Right atrium auricular region (tissue), 2 donors: ENCODE measurements at places on chromosomes 7 and 10.
A peak's percentile ranks its signal among the peaks of the same experiment; 100 is the strongest.

- no peak for DNase-seq
Observed at GRCh38 chr10:44178856-44179255, 206.0 kb downstream of the CXCL12 start.

GRCh38 chr10:99013885-99014284 is 221.8 kb downstream of the HPSE2 start:
- no peak for DNase-seq

- DNase-seq: no peak
Observed at GRCh38 chr10:132707776-132708171, 78.2 kb downstream of the NKX6-2 start.

GRCh38 chr7:131802195-131802864 is 245.9 kb upstream of the PODXL start:
- DNase-seq: no peak

DNA sequence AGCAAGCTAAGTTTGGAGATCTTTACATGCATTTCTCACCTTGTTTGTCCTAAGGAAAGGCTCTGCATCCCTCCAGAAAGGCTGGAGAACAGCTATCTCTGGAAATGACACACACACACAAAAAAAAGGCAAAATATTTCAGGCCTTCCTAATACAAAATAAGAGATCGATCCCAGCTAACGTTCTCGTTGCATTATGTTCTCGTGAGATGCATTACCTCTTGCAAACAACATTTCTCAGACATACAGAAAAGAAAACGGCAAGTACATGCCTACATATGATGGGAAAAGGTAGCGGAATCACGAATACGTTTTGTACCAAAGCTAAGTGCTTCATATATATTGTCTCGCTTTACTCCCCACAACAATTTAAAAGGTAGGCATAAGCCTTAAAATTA is 488 bp downstream of the MTERF1 start:
- no peak for DNase-seq

- peak; percentile 34 for DNase-seq
Observed at GRCh38 chr10:97974526-97975525, 55.6 kb downstream of the CRTAC1 start.

DNA sequence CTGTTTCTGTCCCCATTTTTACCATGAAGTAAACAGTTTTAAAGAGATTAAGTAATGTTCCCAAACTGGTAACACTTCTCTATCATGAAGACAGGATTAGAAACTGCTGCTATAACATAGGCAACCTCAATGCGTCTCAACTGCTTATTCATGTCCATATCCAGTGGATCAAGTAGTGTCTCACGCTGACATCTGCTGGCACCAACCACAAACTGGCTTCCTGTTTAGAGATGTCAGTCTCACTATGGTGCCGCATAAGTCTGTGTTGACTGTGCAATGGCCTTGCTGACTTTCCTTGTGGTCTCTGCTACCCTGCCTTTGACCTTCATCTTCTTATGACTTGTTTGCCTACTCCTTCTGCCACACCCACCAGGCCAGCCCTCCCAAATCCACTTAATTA is 369.6 kb upstream of the DPP6 start:
- DNase-seq: no peak

DNA sequence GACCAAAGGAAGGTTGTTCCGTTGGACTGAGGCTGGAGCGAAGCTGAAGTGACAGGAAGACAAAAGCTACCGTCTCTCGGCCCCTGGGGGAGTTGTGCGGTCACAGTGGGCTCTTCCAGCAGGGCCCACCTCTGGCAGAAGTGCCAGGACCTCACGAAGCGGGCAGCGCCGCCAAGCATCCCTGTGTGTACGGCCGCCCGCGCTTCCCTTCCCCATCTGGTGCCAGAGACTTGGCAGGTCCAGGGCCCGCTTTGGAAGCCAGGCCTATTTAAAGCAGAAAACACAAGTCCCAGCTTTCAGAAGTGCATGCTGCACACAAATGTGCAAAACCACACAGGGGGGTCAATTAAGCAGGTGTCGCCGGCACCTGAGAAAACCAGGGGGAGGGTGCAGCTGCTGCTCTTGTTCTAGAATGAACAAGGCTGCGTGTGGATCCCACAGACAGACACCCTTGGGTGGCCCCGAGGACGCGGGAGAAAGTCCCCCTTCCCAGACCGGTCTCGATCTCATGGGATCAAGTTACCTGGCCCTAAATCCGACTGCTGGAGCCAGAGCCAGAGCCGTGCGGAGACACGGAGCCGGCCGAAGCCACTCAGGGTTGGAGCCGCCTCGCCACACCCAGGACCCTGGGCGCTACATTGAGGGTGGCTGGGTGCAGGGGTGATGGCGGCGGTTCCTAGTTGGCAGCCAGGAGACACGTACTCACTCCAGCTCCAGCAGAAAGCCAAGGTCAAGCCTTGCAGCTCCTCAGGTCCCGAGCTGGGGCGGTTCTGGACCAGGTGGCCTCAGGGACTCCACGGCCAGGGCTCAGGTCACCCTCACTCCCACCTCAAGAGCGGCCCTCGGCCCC is 51.8 kb upstream of the PPP2R2D start:
- no peak for DNase-seq

- DNase-seq: no peak
Observed at GRCh38 chr10:132058111-132058745, 7.5 kb upstream of the JAKMIP3 start.

DNA sequence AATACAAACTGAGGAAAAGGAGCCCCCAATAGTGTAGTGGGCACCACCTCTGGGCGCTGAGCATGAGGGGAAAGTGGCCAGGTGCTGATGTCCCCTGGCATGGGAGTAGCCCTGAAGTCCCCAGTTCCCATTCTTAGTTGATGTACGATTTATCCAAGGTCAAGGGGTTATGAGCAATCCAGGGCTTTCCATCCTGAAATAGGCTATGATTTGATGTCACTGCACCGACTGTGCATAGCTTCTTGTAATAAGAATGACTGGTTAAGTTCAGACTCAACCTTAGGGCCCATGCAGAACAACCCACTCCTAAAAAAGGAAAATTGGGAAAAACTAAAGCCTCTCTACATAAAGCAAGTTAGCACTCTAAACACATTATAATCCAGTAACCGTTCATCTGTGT is 4.4 kb downstream of the FRAT1 start:
- no peak for DNase-seq

DNA sequence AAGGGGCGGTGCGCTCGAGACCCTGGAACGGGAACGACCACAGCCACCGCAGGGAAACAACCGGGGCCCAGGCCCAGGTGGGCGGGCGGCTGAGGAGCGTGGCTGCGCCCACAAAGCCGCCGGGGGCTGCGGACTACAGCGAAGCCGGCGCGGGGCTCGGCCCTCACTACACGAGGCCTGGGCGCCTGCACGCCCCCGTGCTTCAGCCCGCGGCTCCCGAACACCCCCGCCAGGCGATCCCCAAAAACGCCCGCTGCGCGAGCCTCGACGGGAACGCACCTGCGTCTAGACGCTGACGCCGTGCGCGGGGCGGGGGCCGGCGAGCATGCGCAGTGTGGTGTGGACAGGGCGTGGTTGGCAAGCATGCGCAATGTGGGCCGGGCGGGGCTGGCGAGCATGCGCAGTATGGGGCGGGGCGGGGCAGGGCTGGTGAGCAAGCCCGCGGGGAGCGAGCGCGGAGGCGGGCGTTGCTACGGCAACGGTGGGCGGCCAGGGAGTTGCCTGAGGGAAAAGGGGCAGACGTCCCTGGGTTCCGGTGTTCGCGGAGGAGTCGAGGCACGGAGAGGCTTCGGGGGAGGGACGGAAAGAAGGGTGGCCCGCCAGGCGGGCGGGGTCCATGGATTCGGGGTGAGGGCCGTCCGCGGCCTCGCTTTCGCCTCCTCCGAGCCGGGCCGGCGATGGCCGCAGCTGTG is at the start of gene RNF32:
Gene RNF32, plus strand, starts transcription at position 518 of the 692 bp plus-strand sequence. CDS start 3,104 bp downstream, outside the sequence.
- DNase-seq: peak; percentile 91

GRCh38 chr7:140635345-140635744 is 5.3 kb downstream of the DENND2A start:
- DNase-seq: no peak

DNA sequence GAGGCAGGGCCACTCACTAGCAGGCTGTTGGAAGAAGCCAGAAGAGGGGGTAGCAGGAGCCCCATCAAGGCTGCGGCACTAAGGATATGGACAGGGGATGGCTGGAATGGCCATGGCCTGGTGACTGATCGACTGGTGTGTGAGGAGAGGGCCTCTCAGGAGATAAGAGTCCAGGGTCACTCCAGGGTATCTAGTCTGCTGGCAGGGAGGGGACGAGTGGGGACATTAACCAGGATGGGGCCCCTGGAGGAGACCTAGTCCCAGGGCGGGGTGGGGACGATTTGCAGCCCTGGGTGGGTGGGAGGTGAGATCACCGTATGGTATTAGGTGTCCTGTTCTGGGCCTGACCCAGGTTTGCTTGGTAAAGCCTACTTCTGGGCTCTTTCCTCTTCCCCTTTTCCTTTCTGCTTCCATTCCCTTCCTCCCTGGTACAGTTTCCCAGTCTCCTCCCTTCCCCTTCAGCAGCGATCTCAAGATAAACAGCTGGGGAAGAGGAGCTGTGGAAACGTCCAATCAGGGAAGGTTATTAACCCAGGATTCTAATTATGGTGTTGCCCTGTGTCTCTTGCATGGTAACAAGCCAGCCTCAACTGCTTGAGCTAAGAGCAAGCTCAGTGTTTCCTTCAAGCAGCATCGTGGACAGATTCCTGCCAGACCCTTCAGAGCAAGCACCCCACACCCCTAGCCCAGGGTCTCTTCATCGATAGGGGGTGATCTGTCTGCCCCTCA is 233.2 kb downstream of the RPS24 start:
- DNase-seq: no peak

DNA sequence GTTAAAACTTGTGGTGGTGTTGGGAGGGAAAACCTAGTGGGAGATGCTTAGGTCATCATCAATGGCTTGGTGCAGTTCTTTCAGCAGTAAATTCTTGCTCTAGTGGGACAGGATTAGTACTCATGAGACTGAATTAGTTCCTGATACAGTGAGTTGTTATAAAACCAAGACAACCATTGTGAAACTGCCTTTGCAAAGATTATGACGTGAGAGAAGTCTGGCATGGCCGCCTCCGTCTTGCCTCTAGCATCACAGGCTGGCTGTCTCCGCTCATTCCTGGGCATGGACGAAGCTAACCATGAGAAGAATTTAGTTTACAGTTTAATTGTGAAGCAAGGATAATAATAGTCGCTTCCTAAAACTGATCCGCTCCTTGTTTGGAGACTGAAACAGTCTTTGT is 186.4 kb downstream of the KIF20B start:
- no peak for DNase-seq
